ENCODE measurements at places on chromosomes 1 and 21.

DNA sequence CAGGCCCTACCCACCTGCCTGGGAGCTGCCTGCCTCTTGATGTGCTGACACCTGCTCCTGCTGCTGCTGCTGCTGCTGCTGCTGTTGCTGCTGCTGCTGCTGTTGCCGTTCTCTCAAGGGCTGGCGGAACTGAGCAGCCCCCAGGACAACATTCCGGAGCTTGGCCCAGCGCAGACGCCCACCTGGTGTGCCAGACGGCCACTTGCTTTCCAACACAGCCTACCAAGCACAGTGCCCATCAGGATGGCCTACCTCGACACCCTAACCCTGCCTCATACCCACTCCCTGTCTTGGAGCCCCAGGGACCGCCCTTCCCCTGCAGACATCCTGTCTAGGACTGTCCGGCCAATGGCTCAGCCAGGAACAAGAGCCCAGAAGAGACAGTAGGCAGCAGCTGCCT is 11.8 kb downstream of the DENND4B start:
- DNase-seq, result no peak

GRCh38 chr1:24418898-24419628 is 3.5 kb downstream of the NIPAL3 start:
- DNase-seq, result no peak

GRCh38 chr1:179127163-179127895 is 45.5 kb downstream of the TOR3A start:
- no peak for DNase-seq

GRCh38 chr1:46622344-46622743 is 5.7 kb upstream of the MOB3C start:
- DNase-seq, result no peak

GRCh38 chr1:220301630-220302029 is 29.4 kb upstream of the RAB3GAP2 start:
- DNase-seq, result no peak

- peak; percentile 18 for DNase-seq
Measured at GRCh38 chr21:17612023-17612564, 607 bp downstream of the BTG3 start.

DNA sequence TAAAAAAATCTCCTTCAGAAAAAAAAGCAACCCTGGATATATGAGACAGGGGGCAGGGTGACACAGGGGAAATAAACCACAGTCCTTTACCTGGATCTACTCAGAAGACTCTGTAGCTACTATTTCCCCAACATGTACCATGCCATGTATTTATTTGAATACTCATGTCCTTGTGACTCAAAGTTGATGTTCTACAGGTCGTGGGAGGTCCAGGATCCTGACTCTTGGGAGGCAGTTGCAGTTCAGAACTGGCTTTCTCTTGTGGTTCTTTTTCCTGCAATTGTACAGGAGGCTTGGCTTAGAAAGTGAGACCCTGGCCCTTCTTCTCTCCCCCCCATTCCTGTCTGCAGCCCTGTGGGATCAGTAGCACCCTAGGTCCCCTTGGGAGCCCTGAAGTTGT is 5.8 kb upstream of the IL24 start:
- DNase-seq, result no peak

Measured in neural crest cell (in vitro differentiated cells).